ENCODE measurements at places on chromosomes 1 and 21.

- DNase-seq, result no peak
These were observed 28.2 kb downstream of the SNAP47 start for GRCh38 chr1:227763246-227764018.

GRCh38 chr1:60973668-60974067 is 108.7 kb upstream of the NFIA start:
- no peak for DNase-seq

- DNase-seq, result no peak
These were observed 26.2 kb downstream of the PGBD5 start for GRCh38 chr1:230400007-230400344.

DNA sequence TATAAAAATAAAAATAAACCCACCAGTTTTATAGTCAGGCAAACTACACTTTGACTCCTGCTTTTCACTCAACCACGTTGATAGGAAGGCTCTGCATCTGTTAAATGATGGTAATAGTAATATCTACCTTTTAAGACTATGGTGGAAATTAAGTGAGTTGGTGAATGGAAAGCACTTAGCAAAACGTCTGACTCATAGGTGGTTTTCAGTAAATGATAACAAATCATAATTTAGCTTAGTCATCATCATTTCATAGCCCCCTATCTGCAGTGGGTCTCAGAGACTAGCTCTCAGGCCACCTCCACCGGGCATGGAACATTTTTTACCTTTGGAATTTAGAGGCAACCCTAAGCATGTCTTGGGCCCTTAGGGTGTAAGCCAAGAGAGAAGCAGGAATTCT is 160.0 kb downstream of the PDE4B start:
- DNase-seq, result no peak

GRCh38 chr1:221439747-221440501 is 302.0 kb downstream of the DUSP10 start:
- DNase-seq, result peak; percentile 36

- DNase-seq, result no peak
These were observed 1.2 kb upstream of the ST3GAL3 start for GRCh38 chr1:43705982-43706597.

GRCh38 chr1:157798211-157798610 is 21.3 kb upstream of the FCRL2 start:
- no peak for DNase-seq

GRCh38 chr1:230749150-230749549 is 2.0 kb downstream of the CAPN9 start:
- DNase-seq, result no peak

DNA sequence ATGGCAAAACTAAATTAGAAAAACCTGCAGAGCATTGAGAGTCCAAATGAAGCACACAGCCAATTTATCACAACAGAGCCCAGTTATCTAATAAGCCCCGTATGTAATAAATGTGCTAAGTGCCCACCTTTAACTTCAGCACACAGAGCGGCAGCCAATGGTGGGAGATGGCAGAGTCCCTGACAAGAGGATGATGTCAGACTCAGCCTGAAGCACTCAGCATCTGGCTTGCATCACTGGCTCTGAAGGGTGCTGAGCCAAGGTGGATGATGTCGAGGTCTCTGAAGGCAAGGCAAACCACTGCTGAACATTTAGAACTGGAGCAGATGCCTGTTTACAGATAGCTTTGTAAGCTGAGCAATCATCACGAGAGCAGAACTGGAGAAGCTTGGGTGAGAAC is 118.3 kb downstream of the NUF2 start:
- no peak for DNase-seq
